ENCODE measurements at places on chromosomes 2 and 18.

GRCh38 chr18:30775629-30776028 lies 266.9 kb downstream of the DSC3 start:
- DNase-seq = no peak

DNA sequence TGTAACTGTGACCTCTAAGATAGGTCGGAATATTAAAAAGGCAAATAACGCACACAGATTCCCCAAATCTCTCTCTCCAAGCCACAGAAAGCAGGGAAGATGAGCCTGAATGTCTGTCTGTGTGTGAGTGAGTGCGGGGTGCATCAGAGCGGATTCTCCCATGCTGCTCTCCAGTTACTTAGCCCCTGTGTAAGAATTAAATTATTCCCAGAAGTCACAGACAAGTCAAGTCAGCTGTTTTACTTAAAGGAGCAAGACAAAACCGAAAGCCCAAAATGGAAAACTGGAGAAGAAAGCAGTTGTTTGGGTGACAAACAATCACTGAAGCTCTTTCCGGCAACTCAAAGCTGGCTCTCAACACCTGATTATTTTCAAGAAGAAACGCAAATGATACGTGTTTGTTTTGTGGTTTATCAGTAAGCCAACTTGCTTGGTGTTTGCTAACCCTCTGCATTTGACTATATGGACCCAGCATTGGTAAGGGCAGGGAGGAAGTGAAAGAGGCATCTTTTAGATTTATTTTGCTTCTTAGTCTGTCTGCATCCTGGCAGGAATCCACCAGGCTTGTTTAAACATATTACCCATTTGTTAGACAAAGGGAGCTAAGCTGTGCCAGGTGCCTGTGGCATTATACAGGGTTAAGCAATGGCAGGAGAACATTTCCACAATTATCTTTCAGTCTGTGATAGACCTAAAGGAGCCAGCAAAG lies 121.5 kb upstream of the CREB1 start:
- peak; percentile 89 for DNase-seq

DNA sequence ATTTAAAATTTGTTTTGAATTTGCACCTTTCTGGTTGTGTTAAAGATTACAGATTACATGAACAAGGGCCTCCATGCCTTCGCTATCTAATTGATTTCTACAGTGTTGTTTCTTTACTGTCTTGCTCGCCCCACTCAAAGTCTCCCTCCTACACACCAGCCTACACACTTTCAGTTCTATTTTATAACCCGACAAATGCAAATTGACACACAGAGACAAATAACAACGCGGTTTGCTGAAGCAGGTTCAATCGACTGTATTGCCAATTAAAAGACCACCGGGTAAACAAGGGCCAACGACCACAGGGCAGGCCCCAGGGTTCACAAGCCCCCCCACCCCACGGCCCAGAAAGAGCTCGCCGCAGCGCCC lies 869 bp downstream of the STARD7 start:
- DNase-seq = no peak

GRCh38 chr2:118902266-118903028 lies 39.5 kb upstream of the MARCO start:
- no peak for DNase-seq

- no peak for DNase-seq
Observed at GRCh38 chr2:241894681-241895426, 25.3 kb downstream of the RTP5 start.

DNA sequence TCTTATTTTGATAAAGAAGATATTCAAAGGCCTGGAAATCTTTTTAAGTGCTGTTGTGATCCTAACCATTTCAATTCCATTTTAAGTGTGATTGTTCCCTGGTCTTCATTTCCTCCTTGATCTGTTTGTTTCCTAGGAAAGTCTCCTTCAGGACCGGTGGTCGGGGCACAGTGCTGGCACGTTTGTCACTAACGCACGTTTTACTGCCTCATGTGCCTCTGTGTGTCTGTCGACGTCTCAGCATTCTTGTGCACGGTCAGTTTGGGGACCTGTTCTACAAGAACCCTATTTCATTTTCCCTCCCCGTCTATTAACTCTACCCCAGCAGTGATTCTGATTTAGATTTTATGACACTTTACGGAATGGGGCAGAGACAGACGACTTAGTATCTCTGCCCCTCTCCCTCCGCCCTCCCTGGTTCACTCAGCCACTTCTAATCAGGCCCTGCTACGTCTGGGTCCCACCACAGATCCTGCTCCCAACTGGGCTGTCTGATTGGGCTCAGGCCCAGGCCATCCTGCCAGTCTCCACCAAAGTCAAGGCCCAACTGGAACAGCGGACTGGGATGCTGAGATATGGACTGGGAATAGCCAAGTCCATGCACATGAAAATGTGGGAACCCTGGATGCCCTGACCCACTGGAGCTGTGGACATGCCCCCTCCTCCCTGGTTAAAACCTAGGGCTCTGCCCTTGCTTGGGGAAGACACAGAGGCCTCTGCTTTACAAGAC lies 95.6 kb downstream of the TWIST2 start:
- DNase-seq = no peak

- DNase-seq = no peak
Observed at GRCh38 chr2:41836948-41837347, 210.9 kb upstream of the PKDCC start.

- DNase-seq = no peak
Observed at GRCh38 chr2:152408254-152408653, 73.3 kb downstream of the FMNL2 start.

DNA sequence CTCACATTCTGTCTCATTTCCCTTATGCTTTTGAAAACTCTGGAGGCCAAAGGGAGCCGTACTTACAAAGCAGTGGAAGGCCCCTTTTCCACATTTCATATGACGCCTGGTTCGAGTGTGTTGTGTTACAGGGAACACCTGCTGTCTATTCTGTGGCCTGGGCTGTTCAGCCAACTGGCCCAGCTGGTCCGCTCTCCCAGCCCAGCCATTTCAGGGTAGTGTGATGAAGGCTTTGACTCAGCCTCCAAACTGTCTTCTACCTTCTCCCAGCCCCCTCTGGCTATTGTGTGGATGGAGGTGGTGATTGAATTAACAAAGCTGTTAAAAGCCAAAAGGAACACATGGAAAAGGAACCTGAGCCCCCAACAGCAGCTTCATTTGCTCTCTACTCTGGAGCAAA lies 233.8 kb downstream of the ICOS start:
- DNase-seq = no peak

Measured in epithelial cell of prostate (primary cell).